ENCODE measurements at places on chromosomes 3 and 15.

GRCh38 chr15:49124371-49124770 is 31.0 kb downstream of the COPS2 start:
- DNase-seq = no peak

GRCh38 chr15:85778107-85778776 is 16.5 kb downstream of the KLHL25 start:
- DNase-seq = no peak

DNA sequence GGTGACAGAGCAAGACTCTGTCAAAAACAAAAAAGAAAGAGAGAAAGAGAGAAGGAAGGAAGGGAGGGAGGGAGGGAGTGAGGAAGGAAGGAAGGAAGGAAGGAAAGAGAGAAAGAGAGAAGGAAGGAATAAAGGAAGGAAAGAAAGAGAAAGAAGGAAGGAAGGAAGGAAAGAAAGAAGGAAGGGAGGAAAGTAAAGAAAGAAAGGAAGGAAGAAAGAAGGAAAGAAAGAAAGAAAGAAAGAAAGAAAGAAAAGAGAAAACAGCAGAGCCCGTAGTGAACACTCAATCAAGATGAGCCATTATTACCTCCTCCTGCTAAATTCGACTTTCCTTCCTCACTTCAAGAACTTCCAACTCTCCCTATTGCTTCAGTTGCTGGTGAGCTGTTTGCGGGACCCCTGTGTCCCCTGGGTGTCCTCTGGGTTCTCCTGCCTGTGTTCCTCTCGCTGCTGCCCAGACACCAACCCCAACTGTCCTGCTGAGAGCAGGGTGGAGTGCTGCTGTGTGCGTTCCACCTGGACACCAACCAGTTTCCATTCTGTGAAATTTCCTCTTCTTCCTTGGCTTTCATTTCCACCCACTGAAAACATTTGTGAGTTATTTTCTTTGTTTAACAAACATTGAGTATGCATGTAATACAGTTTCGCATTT is 266.4 kb downstream of the FAM43A start:
- no peak for DNase-seq

- DNase-seq = no peak
Observed at GRCh38 chr15:57138349-57138788, 219.9 kb downstream of the TCF12 start.

- DNase-seq = peak; percentile 25
Observed at GRCh38 chr3:108062051-108062450, 28.8 kb downstream of the CD47 start.

- DNase-seq = no peak
Observed at GRCh38 chr15:68232449-68232848, 2.9 kb upstream of the CLN6 start.

- DNase-seq = no peak
Observed at GRCh38 chr15:85606738-85607137, 188.0 kb downstream of the KLHL25 start.

DNA sequence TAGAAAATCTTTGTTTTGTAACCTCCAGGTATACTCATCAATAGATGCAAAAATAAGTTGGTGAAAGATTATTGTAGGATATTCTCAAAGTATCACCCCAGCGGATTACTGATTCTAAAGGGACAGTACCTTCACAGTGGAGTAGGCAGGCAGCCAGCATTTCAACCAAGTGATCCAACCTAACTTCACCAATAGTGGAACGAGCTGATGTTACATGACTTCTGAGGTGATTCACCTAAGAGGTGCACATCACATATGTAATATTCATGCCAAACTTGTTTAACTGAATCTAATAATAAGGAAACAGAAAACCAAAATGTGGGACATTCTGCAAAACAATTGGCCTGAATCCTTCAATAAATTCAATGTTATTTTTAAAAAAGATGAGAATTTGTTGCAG is 14.3 kb downstream of the MYZAP start:
- DNase-seq = no peak

- no peak for DNase-seq
Observed at GRCh38 chr3:113264283-113265131, 53.1 kb downstream of the BOC start.

- no peak for DNase-seq
Observed at GRCh38 chr3:70137366-70137765, 137.8 kb downstream of the SAMMSON start.

DNA sequence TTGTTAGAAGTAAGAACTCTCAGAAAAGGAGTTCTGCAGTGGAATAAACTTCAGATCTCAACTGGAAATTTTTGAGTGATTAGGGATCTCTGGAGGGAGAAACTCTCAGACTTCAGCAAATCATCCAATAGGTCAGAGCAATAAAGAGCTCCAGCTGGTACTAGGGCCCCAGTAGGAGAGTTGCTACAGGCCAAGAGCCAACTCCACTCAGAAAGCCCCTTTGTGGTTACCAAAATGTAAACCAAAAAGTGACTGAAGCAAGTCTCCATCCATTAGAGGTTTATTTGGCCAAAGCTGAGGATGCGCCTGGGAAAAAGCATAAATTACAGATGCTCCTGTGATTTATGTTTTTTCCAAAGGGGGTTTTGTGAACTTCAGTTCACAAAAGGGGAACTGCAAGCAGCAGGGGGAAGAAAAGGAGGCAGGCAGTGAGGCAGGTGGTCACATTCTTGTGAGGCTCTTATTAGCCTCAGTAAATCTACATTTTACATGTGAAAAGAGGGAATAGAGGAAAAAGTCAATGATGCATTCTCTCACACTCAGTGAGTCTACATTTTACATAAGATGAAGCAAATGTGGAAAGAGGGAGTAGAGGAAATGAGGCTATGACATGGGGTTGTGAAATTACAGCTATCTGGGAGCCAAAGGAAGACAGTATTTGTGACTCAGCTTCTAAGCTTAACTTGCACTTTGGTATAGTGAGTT is 92.4 kb upstream of the DAZL start:
- DNase-seq = no peak

GRCh38 chr15:101244889-101245668 is 6.8 kb downstream of the CHSY1 start:
- no peak for DNase-seq

DNA sequence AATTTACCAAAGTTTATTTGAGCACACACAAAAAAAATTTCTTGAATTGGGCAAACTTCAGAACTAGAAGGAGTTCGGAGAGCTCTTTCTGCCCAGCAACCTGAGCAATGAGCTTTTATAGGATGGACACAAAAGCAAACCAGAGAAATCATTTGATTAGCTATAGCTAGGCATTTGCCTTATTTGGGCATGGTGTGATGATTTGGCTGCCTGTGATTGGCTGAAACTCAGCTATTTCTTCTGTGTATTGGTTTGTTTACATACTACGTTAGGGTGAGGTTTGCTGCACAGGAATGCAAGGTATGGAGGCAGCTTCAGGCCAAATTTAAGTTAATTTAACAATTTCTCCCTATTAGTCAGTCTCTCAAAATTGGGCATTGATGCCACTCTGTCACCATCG is 65.1 kb downstream of the NEK11 start:
- no peak for DNase-seq

GRCh38 chr3:30501526-30501925 is 104.9 kb upstream of the TGFBR2 start:
- no peak for DNase-seq

- DNase-seq = no peak
Observed at GRCh38 chr15:25691544-25692430, 171.3 kb downstream of the ATP10A start.

- no peak for DNase-seq
Observed at GRCh38 chr3:14297784-14298236, 104.6 kb upstream of the SLC6A6 start.

DNA sequence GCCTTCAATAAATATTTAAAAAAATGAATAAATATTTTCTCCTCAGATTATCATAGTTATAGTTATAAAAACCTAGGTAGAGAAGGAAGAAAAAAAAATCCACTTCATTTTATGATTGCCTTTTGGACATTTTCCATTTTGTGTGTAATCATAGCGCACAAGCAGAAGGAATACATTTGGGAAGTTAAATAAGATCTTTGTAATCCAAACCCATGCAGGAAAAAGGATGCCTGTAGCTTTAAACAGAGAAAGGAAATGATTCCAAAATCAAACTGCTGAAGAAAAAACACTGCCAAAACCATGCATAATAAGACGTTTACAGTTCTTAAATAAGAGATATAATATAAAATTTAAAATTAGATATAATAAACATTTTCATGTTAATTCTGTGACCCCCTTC is 7.4 kb upstream of the CCDC54 start:
- DNase-seq = no peak

- no peak for DNase-seq
Observed at GRCh38 chr15:29736012-29736743, 86.1 kb downstream of the TJP1 start.

DNA sequence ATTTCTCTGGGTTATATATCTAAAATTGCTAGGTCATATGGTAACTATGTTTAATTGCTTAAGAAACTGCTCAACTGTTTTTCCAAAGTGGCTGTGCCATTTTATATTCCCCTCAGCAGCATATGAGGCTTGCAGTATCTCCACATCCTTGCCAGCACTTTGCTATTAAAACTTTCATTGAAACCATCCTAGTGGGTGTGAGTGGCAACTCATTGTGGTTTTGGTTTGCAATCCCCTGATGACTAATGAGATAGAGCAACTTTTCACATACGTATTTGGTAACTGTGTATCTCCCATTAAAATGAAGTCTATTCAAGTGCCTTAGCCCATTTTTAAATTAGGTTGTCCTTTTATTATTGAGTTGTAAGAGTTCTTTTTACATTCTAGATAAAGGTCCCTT is 17.3 kb downstream of the KPNA1 start:
- peak; percentile 25 for DNase-seq

DNA sequence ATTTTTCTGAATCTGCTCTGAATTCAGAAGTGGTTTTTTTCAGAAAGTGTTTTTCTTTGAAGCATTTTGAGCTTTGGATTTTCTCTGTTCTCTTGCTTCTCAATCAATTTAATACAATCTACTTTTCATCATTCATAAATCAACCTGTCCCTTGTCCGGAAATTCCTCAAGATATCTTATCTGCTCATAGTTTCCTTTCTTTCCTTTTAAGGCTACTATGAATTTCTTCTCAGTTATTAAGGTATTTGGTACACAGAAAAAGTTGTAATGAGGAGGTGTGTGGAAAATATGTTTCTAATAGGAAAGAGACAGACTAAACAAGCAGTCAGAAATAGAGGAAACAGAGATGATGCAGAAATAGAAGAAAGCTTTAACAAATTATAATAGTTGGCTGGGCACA is 14.4 kb downstream of the CGGBP1 start:
- no peak for DNase-seq

DNA sequence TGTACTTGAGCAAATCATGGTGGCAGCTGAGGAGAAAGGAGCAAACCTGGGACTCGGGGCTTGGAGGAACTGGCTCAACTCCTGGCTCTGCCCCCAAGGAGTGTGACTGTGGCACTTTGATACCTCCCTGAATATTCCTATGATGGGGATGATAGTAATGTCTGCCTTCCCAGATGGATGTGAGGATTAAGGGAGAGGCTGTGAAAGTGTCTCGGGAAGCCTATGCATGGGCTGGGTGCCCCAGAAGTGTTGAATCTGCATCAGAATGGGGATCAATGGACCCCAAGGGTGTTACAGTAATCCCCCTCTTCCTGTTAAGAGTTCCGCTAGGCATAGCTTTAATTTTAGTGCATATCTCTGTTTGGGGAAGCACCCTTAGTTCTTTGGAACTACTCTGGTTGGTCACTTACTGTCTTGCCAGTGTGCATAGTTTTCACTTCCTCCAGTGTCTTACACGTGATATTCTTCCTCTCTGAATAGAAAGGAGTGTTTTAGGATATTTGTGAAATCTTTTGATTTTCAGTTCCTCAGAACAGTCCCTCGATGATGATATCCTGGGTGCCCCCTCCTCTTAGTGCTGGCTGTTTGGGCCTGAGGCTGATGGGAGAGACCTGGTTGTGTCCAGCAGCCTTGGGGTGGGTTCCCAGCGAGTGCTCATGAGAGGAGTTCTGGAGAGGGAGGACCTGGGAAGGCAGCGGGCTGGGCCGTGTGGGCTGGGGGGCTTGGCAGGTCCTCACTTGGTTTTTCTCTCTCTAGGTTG is 97.5 kb downstream of the CHDH start:
- no peak for DNase-seq

- peak; percentile 66 for DNase-seq
Observed at GRCh38 chr15:48331796-48332641, 790 bp downstream of the DUT start.

- DNase-seq = no peak
Observed at GRCh38 chr15:24899795-24900194, 55.0 kb upstream of the SNRPN start.

DNA sequence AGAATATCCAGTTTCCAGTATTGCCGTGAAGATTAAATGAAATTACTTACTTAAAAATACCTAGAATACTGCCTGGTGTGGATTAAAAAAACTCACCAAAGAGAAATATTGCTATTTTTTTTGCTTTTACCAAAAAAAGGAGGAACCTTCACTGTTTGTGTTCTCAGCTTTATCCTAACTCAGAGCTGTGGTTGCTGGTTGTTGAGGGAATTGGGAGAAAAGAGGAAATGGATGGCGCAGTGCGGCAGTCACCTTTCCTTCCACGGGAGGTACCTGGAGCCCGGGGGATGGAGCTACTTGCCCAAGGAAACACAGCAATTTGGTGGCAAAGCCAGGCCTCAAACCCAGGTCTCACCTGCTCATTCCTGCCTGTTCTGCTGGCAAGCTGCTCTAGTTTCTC is 270.3 kb downstream of the RPLP1 start:
- no peak for DNase-seq

GRCh38 chr3:23041918-23042696 is 161.0 kb upstream of the UBE2E2 start:
- DNase-seq = no peak

DNA sequence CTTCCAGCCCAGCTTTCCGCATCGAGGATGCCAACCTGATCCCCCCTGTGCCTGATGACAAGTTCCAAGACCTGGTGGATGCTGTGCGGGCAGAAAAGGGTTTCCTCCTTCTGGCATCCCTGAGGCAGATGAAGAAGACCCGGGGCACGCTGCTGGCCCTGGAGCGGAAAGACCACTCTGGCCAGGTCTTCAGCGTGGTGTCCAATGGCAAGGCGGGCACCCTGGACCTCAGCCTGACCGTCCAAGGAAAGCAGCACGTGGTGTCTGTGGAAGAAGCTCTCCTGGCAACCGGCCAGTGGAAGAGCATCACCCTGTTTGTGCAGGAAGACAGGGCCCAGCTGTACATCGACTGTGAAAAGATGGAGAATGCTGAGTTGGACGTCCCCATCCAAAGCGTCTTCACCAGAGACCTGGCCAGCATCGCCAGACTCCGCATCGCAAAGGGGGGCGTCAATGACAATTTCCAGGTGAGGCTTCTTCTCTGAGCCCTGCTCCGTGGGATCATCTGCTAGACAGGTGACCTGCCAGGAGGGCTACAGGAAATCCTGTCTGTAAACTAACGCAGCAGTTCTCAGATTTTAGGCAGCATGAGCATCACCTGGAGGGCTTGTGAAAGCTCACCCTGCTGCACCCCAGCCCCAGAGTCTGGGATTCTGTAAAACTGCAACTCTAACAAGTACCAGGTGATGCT is 1.6 kb downstream of the THBS1 start:
- DNase-seq = no peak

- DNase-seq = no peak
Observed at GRCh38 chr15:31202953-31203352, 101.4 kb upstream of the TRPM1 start.

- DNase-seq = no peak
Observed at GRCh38 chr3:52851348-52851747, 16.5 kb upstream of the MUSTN1 start.
